ENCODE measurements at places on chromosomes 5 and 9.

- H3K4me1 ChIP-seq, result no peaks in the 10 kb centered on the region
- no peaks in the 10 kb centered on the region for H3K27me3 ChIP-seq
- H3K4me3 ChIP-seq, result no peak overlapping the region
These were observed 11.8 kb downstream of the RMI1 start for GRCh38 chr9:83992407-83992806.

DNA sequence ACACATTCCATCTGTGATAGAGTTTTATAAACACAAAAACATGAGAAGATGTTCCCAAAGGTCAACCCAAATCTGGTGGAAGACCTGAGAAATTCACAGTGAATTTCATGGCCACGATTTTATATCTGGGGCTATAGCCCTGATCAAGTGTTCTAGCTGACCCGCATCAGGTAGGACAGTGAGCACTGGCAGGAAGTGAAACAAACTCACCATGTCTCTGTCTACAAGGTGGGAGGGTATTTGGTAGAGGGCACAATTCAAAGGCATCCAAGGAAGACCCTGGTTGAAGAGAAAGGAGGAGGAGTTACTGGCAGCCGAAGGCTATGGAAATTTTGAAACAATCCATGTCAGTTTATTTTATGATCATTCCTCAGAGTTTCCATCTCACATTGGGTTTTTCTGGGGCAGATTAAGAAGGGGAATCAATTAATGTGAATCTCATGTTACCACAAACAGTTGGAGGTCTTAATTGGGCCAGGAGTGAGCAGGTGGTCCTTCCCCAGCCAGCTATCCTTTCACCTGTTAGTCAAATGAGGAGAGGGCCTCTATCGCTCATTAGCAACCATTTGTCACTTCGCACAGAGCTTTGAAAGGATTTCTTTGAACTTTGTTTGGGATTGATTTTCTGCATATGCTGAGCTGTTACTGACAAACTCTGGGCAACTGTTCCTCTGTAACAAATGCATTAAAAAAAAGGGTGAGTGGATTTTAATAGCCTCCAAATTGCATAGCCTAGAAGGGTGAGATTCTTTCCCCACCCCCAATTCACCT, 612.0 kb upstream of the CLINT1 start:
- no peak overlapping the region for H3K4me3 ChIP-seq
- no peak for DNase-seq
- no peak overlapping the region for H3K27ac ChIP-seq
- no peaks in the 10 kb centered on the region for H3K4me1 ChIP-seq

DNA sequence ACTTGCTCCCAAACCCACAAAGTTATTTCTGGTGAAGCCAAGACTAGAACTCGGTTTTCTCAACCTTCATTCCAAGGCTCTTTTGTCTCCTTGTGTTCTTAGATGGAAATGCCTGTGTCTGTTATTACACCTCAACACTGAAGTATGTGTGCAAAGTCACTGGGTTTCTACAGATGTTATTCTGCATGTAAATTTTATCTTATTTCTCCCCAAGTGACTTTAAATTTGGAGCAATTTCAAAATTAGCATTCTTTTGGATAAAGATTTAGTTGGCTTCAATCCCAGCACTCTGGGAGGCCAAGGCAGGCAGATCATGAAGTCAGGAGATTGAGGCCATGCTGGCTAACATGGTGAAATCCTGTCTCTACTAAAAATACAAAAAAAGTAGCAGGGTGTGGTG, 104.4 kb upstream of the GNA14 start:
- H3K4me1 ChIP-seq, result peaks cover 23% of the 10 kb centered on the region
- no peaks in the 10 kb centered on the region for H3K27me3 ChIP-seq
- no peak for DNase-seq

GRCh38 chr5:81639556-81639955, 111.3 kb downstream of the SSBP2 start:
- no peak overlapping the region for H3K4me3 ChIP-seq
- H3K4me1 ChIP-seq, result peaks cover 5% of the 10 kb centered on the region
- H3K27me3 ChIP-seq, result no peaks in the 10 kb centered on the region
- no peak overlapping the region for H3K27ac ChIP-seq
- peaks cover 15% of the 10 kb centered on the region for H3K36me3 ChIP-seq
- DNase-seq, result no peak

GRCh38 chr5:92884469-92884868, 696.5 kb downstream of the NR2F1-AS1 start:
- DNase-seq, result no peak
- no peak overlapping the region for H3K4me3 ChIP-seq
- H3K27me3 ChIP-seq, result no peaks in the 10 kb centered on the region
- no peak overlapping the region for H3K27ac ChIP-seq
- no peaks in the 10 kb centered on the region for H3K4me1 ChIP-seq
- no peaks in the 10 kb centered on the region for H3K36me3 ChIP-seq

- no peak overlapping the region for H3K4me3 ChIP-seq
- H3K27me3 ChIP-seq, result no peaks in the 10 kb centered on the region
- no peaks in the 10 kb centered on the region for H3K36me3 ChIP-seq
- DNase-seq, result no peak
These were observed 65.9 kb downstream of the CWC27 start for GRCh38 chr5:64834611-64835010.

GRCh38 chr9:118269623-118270022, 565.4 kb downstream of the TLR4 start:
- DNase-seq, result no peak
- no peak overlapping the region for H3K27ac ChIP-seq
- no peak overlapping the region for H3K4me3 ChIP-seq
- H3K27me3 ChIP-seq, result no peaks in the 10 kb centered on the region
